ENCODE measurements at places on chromosomes 2 and 18. TPM values are rescaled to one million over a fixed set of nuclear protein-coding genes. Genes with fewer than 3 reads are reported as not detected.
A peak's percentile ranks its signal among the peaks of the same experiment; 100 is the strongest.

GRCh38 chr2:167181134-167181533 is 292.9 kb downstream of the XIRP2 start:
- no peak overlapping the region for H3K27ac ChIP-seq
- DNase-seq: no peak
- H3K27me3 ChIP-seq: no peaks in the 10 kb centered on the region

The SPATA3 gene
- not detected for total RNA-seq

The SNED1 gene
- total RNA-seq: 0.86 TPM

The RGPD3 gene
- not detected for total RNA-seq

- H3K4me1 ChIP-seq: peaks cover 45% of the 10 kb centered on the region
- peak overlapping the region; percentile 57 for H3K4me3 ChIP-seq
- peak overlapping the region; percentile 97 for H3K27ac ChIP-seq
- peaks cover 7% of the 10 kb centered on the region for H3K36me3 ChIP-seq
Observed at GRCh38 chr2:61670591-61671501, 132.7 kb upstream of the XPO1 start.

- no peak overlapping the region for H3K4me3 ChIP-seq
- H3K27ac ChIP-seq: no peak overlapping the region
- H3K27me3 ChIP-seq: no peaks in the 10 kb centered on the region
- H3K4me1 ChIP-seq: no peaks in the 10 kb centered on the region
Observed at GRCh38 chr2:162365392-162365791, 21.5 kb downstream of the GCA start.

- DNase-seq: no peak
- H3K36me3 ChIP-seq: no peaks in the 10 kb centered on the region
- H3K4me1 ChIP-seq: no peaks in the 10 kb centered on the region
Observed at GRCh38 chr2:109460553-109461324, 153.0 kb downstream of the SEPTIN10 start.

Measured in Calu3 (cell line).